ENCODE measurements at places on chromosomes 7 and 10.

GRCh38 chr10:78148961-78149612 is 115.4 kb downstream of the RPS24 start:
- peaks cover 14% of the 10 kb centered on the region for H3K4me1 ChIP-seq
- H3K27me3 ChIP-seq, result peaks cover 13% of the 10 kb centered on the region
- no peak overlapping the region for H3K4me3 ChIP-seq

DNA sequence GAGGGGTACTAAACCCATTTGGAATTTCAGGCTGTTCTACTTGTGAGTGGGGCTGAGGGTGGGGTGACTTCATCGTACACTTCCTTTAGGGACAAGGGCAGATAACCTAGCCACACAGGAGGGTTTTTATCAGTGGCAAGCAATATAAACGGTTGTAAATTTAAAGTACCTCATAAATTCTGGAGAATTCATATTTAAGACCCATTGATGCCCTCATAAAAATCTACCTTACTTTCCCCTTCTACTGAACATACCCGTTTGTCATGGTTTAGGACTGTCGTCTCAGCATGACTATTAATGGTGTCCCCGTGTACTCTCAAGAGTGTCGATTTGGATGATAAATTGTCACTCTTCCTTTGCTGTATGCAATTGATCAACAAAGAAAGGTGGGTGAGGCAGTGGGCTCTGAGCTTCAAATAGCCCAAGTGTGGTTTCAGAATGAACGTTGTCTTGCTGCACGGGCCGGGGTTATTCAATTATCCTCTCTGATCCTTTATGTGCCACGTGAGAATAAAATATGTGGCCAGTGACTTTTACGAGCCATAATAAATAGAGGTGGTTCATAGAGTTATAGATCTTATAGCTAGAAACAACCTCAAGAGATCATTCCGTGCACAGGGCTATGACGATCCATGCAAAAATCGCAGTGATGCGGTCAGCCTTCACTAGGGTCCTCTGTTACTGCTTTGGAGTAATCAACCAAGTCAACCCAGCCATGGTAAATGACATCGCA is 82.2 kb downstream of the FAM107B start:
- no peak for DNase-seq
- peaks cover 28% of the 10 kb centered on the region for H3K4me1 ChIP-seq
- H3K36me3 ChIP-seq, result no peaks in the 10 kb centered on the region
- no peak overlapping the region for H3K27ac ChIP-seq

GRCh38 chr7:101919363-101920115 is 102.1 kb downstream of the CUX1 start:
- H3K27me3 ChIP-seq, result peaks cover 2% of the 10 kb centered on the region
- no peak overlapping the region for H3K4me3 ChIP-seq
- no peak for DNase-seq
- H3K36me3 ChIP-seq, result peaks cover 54% of the 10 kb centered on the region

- DNase-seq, result no peak
- peaks cover 30% of the 10 kb centered on the region for H3K4me1 ChIP-seq
- no peak overlapping the region for H3K4me3 ChIP-seq
These were observed 177.4 kb upstream of the PRR15 start for GRCh38 chr7:29386196-29386765.

- H3K4me3 ChIP-seq, result no peak overlapping the region
- no peak overlapping the region for H3K27ac ChIP-seq
- peaks cover 8% of the 10 kb centered on the region for H3K27me3 ChIP-seq
- peaks cover 64% of the 10 kb centered on the region for H3K4me1 ChIP-seq
- DNase-seq, result no peak
- no peaks in the 10 kb centered on the region for H3K36me3 ChIP-seq
These were observed 166.2 kb downstream of the RAPGEF5 start for GRCh38 chr7:22190736-22191135.

- H3K4me1 ChIP-seq, result no peaks in the 10 kb centered on the region
- no peak for DNase-seq
- no peaks in the 10 kb centered on the region for H3K36me3 ChIP-seq
- peaks cover 5% of the 10 kb centered on the region for H3K27me3 ChIP-seq
- no peak overlapping the region for H3K4me3 ChIP-seq
- no peak overlapping the region for H3K27ac ChIP-seq
These were observed 46.4 kb downstream of the RAMP3 start for GRCh38 chr7:45203936-45204445.

- DNase-seq, result no peak
- H3K27me3 ChIP-seq, result no peaks in the 10 kb centered on the region
- H3K36me3 ChIP-seq, result no peaks in the 10 kb centered on the region
- H3K4me1 ChIP-seq, result peaks cover 37% of the 10 kb centered on the region
- no peak overlapping the region for H3K27ac ChIP-seq
These were observed 10.3 kb downstream of the MAFK start for GRCh38 chr7:1540776-1541271.

All from nephron progenitor cell (in vitro differentiated cells).